ENCODE measurements at places on chromosomes 11 and 22.

GRCh38 chr22:19387038-19387437 lies 44.5 kb downstream of the HIRA start:
- no peak for DNase-seq

DNA sequence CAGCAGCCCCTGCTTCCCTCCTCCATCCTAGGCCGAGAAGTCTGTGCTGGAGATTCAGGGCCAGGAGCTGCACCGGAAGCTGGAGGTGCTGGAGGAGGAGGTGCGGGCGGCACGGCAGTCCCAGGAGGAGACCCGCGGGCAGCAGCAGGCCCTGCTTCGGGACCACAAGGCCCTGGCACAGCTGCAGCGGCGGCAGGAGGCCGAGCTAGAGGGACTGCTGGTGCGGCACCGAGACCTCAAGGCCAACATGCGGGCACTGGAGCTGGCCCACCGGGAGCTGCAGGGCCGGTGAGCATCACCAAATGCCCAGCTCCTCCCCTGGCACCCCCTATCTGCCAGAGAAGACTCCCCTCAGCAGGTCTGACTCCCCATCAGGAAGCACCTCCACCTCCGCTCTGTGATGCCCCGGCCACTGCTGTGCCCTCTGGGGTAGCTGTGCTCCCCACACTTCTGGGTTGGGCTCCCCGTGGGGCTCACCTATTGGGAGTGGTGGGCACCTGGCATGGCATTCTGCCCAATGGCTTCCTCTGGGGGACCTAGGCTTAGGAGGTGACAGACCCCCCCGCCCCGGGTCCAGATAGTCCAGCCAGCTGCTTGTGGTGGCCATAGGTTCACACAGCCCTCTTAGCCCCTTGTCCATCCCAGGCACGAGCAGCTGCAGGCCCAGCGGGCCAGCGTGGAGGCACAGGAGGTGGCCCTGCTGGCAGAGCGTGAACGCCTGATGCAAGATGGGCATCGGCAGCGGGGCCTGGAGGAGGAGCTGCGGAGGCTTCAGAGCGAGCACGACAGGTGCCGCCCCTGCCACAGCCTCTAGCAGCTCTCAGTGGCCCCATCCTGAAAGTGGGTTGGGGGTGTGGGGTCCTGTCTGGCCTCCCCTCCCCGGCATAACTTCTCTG lies 6.6 kb upstream of the RPS6KA4 start:
- no peak for DNase-seq

DNA sequence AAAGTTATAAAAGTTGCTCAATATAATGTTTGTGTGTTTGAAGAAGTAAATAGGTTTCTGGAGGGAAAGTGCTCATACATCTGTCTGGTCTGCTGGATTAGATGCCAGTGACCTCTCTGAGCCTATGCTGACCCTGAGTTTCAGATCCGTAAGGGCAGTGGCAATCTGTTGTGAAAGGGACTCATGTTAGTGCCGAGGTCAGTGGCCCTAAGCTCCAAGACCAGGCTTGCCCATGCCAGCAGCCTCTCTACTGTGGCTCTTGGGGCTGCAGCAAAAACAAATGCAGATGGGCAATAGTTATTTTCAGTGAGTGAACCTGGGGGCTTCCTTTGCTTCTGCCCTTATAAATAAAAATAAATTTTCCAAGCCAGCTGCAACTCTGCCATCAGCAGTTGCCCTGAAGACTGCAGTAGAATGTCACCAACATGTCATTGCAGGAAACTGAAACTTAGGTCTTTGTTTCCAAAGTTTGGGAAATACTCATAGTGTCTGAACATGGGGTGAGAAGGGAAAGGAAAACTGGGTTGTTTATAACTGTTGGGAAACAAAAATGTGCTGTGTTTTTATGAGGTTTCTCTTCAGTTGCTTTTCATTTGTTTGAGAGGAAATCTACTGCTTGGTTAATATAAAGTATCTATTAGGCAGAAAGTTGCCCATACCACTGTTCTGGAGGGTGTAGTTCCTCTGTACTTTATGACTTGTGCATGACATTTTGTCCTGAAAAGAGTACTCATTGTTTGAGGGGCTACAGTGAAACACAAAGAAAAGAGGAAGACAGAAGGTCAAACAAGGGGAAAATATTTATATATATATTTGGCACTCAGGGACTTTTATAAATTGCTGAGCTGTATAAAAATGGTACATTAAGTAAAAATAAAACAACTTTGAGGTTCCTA lies 9.5 kb upstream of the MS4A4E start:
- DNase-seq: no peak

- no peak for DNase-seq
Observed at GRCh38 chr11:11806074-11806473, 35.7 kb upstream of the USP47 start.

GRCh38 chr11:11553573-11553972 lies 68.2 kb downstream of the GALNT18 start:
- no peak for DNase-seq

DNA sequence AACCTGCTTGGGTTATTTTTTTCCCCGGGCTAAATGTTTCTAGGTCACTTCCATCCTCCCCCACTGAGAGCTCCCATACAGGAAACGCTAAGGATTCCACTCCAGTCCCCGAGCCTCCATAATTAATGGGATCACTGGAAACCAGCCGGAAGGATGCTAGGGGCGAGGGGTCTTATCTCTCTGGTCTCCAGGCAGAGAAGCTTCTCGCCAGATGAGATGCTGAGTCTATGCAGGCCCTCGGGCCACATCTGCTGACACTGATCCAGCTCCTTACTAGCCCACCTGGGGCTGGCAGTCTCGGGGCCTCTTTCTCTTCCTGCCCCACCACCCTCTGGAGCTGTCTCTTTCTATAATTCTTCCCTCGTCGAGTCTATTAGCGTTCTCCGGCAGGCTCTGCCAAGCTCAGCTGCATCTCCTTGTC lies 125.9 kb upstream of the SYT13 start:
- no peak for DNase-seq

DNA sequence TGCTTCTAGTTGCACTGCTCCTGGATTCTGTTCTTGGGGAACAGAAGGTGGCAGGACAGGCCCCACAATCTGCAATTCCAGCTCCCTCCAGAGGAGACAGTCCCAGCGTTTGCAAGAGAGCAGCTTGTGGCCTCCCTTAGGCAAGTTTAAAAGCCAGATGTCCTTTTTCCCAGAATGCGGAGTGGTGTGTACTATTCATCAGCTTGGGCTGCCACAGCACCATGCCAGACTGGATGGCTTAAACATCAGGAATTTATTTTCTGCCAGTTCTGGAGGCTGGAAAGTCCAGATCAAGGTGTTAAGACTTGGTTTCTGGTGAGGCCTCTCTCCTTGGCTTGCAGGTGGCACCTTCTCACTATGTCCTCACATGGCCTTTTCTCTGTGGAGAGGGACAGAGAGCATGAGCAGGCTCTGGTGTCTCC lies 11.7 kb downstream of the MIAT start:
- no peak for DNase-seq

DNA sequence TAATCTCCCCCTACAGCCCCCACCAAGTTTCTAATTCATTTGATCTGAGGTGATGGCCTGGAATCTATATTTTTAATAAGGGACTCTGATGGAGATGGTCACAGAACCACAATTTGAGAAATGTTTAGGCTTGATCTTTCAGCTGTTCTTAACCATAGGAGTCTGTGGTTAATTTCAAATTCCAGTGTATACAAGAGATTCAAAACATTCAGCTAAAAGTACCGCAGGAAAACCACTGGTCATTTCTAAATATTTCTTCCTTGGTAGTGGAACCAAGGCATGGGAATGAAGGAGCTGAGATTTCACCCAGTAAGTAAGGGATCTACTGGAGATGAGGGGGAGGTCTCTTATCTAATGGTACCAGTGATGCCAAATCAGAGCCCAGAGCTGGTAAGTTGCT lies 18.3 kb upstream of the GALNT18 start:
- no peak for DNase-seq

GRCh38 chr11:58259983-58260382 lies 8.1 kb downstream of the OR10W1 start:
- DNase-seq: no peak

- no peak for DNase-seq
Observed at GRCh38 chr11:26578998-26579661, 7.1 kb upstream of the MUC15 start.

- DNase-seq: no peak
Observed at GRCh38 chr11:35247863-35248262, 108.9 kb downstream of the CD44 start.

Data from stimulated activated CD4-positive, alpha-beta T cell treated with anti-CD3 and anti-CD28 coated beads, Interleukin-1b, Interleukin-23, amount 100 ng/mL, for 1 hour (primary cell).